Activated CD8-positive, alpha-beta memory T cell treated with anti-CD3 and anti-CD28 coated beads for 24 hours (primary cell): ENCODE measurements at places on chromosomes 12 and 14.
A peak's percentile ranks its signal among the peaks of the same experiment; 100 is the strongest.

GRCh38 chr14:63761351-63762117, 33.7 kb upstream of the SGPP1 start:
- no peak for DNase-seq

DNA sequence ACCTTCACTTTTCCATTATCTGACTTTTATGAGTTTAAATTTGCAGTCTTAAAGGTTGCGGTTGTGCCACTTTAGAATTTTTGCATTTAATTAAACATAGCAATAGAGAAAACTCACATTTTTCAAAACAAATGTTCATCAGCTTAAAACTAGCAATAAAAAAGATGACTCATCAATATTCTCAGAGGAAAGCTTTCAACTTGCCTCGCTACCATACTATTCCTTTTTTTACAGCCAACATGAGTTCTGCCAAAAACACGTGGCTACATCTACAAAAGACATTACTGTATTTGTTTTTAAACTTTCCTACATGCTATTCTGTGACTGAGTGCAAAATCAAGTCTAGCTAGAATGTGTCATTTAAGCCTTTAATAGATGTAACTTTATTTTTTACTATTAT, 497.1 kb downstream of the RPS29 start:
- no peak for DNase-seq

DNA sequence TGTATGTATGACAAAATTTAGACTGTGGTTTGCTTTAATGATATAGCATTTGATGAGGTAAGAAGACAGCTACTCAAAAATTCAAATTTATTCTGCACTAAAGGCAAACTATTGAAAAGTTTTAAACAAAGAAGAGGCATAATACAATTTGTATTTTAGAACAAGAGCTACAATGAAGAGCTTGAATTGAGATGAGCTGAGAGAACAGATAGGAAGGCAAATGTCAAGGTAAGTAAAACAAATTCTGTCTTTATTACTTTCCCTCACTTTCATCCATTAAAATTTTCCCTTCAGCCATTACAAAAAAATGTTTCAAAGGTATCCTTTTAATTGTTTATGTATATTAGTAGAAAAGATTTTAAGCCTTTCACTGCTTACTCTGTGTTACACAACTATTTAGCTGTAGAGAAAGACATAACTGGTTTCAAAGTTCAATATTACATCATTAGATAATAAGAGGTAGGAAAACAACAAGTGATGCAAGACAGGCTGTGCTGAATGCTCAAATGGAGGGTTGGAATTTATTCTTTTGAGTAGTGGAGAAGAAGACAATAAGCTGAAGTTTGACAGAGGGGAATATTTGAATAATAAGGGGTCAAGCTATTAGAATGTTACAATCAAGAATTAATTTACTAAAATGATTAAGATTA, 1334.1 kb downstream of the FSCB start:
- DNase-seq, result no peak

DNA sequence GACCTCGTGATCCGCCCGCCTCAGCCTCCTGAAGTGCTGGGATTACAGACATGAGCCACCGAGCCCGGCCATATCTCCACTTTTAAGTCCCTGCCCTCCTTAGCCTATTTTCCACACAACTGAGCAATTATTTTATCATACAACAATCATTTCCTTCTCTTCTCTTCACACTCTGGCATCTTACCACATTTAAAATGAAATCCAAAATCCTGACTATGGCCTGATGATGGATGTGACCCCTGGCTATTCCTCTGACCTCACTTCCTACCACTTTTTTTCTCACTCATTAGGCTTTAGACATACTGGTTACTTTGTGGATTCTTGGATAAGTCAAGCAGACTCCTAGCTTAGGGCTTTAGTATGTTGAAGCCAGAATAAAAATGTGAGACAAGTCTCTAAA, 21.9 kb upstream of the EID3 start:
- DNase-seq, result no peak

DNA sequence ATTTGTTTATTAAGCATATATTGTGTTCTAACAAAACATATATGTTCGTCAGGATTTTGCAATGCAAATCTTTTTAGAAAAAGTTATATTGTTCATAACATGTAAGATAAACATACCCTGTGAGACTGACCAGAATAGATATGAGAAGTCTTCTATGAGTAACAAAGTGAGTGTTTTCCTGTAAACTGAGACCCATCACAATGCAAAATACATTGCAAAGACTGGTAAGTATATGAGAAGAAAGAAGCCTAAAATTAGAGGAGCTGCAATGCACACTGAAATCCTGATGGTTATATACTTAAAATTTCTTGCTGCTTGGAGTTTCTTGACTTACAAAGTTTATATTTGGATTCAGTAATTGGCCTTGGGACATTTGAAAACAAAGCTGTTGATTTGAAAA, 6.0 kb downstream of the HMGA2 start:
- DNase-seq, result no peak

- no peak for DNase-seq
These were observed 142.7 kb downstream of the CHST11 start for GRCh38 chr12:104599272-104600035.

- DNase-seq, result no peak
These were observed 261.7 kb downstream of the MSRB3 start for GRCh38 chr12:65540140-65540539.

DNA sequence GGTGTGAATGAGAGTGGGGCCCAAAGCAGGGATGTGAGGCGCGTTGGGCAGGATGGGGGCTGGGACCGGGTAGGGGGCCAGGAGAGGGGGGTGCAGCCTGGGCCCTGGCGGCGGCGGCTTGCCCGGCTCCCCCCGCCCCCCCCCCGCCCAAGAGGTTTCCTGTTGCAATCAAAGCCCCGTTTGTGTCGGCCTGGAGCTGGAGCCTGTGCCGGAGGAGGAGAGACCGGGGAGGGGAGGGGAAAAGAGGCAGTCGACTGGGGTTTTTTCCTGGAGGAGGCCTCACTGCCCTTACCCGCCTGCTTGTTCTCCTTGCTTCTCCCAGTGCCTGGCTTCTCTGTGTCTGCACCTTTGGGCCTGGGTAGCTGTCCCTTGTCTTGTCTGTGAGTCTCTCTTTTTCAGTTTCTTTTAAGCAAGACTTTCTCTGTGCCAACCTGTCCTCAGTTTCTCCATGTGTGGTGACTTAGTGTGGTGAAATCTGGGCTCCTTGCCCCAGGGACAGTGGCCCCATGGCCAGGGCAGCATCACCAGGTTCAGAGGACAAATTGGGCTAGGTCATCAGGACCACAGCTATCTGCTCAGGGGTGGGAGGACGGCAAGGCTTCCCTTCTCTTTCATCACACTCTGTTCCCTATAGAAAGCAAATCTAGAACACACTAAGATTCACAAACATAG, 8.5 kb downstream of the RARG start:
- DNase-seq, result peak; percentile 72

GRCh38 chr14:22536853-22537338, 52.1 kb downstream of the DAD1 start:
- DNase-seq, result peak; percentile 87

DNA sequence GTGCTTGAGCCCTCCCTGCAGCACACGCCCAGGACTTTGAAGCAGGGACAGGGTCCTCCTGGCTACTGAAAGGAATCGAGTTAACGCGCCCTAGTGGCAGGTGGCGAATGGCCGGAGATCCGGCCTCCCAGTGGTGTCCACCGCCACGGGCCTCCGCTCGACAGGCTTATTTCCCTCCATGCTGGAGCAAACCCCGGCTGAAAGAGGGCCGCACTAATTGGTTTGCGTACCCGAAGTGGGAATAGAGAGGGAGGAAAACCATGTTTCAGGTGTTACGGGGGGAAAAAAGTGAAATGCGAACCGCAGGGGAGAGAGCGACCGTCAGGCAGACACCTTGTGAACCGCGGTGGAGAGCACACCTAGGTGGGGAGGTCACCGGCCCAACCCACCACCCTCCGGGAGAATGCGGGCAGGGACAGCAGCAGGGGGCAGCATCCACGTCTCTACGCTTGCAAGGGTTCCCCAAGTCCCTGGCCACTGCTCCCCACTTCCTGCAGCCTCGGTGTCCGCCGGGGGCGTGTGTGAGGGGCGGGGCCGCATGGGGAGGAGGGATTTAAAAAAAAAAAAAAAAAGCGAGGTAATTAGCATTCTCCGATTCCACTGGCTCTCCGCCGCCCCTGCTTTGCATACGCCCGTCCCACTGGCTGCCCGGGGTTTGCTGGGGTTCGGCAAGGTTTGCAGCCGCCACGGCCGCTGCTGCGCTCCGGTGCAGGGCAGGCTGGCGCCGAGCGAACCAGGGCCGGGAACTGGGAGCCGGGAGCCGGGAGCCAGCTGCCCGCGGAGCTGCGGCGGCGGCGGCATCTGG, 224.6 kb upstream of the CRY1 start:
- peak; percentile 89 for DNase-seq

DNA sequence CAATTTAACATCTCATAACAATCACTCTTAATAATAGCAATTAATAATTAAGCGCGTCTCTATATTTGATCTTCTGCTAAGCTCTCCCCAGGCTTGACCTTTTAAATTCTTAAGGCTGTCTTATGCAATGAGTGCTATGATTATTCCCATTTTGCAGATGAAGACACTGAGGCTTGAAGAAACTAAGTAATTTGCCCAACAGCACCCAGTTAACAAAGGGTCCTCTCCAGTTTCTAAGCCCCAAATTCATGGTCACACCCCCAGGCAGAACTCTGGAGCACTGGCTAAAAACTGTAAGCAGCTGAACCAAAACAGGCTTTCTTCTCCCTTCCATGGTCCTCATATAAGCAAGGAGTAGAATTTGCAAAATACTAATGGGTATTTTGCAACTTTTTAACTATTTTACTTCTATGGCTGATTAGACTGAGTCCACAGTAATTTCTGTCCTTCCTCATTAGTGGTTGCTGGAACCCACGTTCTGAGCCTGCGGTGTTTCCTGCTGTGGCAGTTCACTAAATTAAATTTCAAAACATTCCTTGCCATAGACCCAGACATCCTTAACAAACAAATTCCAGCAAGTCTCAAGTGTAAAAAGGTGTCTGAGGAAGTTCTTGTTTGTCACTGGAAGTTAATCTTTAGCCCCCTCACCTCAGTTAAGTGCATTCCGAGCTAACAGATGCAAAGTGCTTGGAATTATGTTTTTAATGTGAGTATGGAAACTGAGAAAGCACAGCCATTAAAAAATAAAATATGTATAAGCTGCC, 76.5 kb downstream of the TMEM132D start:
- no peak for DNase-seq
